Stimulated activated CD8-positive, alpha-beta memory T cell treated with anti-CD3 and anti-CD28 coated beads, Interleukin-7, amount 100 ng/mL, for 1 hour (primary cell): ENCODE measurements at places on chromosomes 3 and 15.

DNA sequence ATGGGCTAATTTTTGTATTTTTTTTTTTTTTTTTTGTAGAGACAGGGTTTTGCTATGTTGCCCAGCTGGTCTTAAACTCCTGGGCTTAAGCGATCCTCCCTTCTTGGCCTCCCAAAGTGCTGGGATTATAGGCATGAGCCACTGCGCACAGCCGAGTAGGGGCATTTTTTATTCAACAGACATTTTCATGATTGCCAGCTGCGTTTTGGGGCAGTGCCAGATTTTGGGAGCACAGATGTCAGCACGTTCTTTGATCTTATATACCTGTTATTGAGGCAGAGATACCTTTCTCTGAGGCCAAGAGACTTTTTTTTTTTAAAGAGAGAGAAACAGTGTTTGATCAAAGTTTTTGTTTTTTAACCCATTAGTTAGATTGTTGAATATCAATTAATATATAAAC lies 16.8 kb downstream of the NEO1 start:
- no peak for DNase-seq

GRCh38 chr3:152517502-152517901 lies 248.8 kb downstream of the MBNL1 start:
- DNase-seq, result no peak

- DNase-seq, result no peak
Measured at GRCh38 chr3:137948400-137949072, 61.4 kb upstream of the CLDN18 start.

DNA sequence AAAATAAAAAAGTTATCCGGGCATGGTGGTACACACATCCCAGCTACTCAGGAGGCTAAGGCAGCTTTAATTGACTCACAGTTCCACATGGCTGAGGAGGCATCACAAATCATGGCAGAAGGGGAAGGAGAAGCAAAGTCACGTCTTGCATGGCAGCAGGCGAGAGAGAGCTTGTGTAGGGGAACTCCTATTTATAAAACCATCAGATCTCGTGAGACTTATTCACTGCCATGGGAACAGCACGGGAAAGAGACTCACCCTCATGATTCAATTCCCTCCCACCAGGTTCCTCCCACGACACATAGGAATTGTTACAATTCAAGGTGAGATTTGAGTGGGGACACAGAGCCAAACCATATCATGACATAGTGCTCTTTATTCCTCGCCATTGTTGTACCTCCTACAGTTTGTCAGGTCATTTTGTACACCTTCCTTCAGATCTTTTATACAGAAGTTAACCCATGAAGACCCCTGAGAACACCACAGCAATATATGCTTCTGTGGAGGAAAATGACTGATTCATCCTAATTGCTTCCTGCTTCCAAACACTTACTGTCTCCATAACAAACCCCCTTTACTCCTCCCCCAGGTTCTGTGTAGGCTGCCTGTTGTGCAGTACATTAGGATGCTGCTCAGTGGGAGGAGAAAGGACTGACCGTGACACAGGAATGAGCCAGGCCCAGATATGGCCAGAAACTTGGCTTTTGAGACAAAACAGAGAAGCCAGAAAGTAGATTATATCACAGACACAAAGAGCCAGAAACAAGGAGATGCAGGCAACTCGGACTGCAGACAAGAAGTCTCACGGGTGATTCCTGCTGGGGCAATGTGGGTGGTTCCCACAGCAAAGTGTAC lies 67.9 kb upstream of the HEG1 start:
- DNase-seq, result no peak

- DNase-seq, result no peak
Measured at GRCh38 chr3:160027541-160028195, 39.0 kb downstream of the IL12A start.

GRCh38 chr15:60283936-60284335 lies 113.8 kb downstream of the ANXA2 start:
- no peak for DNase-seq

GRCh38 chr15:85717212-85717611 lies 77.5 kb downstream of the KLHL25 start:
- DNase-seq, result no peak
